ENCODE measurements at places on chromosomes 3 and 15.

- no peak for DNase-seq
Measured at GRCh38 chr3:139774560-139775302, 97.0 kb upstream of the NMNAT3 start.

DNA sequence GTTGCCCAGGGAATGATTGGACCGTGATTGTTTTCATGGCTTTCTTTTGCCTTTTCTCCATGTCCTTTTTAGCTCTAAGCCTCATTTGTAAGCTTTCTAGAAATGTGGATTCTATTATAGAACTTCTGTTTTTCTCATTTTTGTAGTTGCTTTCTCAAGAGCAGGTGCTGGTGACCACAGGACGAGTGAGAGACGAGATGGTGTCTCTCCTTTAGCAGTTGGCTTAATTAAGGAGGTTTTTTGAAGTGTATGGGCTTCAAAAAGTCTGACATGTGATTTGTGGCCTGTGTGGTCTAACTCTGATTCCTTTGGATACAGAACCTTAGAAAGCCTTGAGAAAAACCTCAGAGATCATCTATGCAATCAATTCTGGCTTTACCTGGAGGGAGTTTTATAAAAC, 292.8 kb downstream of the LPP start:
- no peak for DNase-seq

- DNase-seq: peak; percentile 45
Measured at GRCh38 chr3:102229062-102229655, 205.7 kb upstream of the ZPLD1 start.

DNA sequence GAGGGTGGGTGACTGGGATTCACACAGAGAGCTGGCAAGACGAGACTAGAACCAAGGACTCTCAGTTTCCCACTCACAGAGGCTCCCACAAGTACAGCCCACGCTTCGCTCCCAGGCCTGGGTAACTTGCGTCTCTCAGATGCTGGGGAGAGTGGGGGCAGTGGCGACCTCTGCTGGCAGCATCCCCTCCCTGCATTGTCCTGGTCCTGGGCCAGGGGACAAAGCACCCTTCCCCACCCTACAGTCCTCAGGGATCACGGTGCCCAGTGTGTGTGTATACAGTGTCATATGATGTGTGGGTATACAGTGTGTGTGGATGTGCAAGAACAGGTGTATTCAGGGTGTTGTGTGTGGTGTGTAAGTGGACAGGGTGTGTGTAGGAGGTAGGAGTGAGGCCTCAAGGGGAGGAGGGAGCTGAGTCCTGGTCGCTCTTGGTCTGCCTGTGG, 12.8 kb downstream of the VILL start:
- DNase-seq: peak; percentile 38

GRCh38 chr3:23130406-23130805, 72.7 kb upstream of the UBE2E2 start:
- DNase-seq: no peak

GRCh38 chr3:171566803-171567422, 106.7 kb upstream of the TNIK start:
- DNase-seq: no peak

- DNase-seq: no peak
Measured at GRCh38 chr3:124685481-124685880, 44.8 kb upstream of the UMPS start.
